ENCODE measurements at places on chromosomes 6 and 20.

DNA sequence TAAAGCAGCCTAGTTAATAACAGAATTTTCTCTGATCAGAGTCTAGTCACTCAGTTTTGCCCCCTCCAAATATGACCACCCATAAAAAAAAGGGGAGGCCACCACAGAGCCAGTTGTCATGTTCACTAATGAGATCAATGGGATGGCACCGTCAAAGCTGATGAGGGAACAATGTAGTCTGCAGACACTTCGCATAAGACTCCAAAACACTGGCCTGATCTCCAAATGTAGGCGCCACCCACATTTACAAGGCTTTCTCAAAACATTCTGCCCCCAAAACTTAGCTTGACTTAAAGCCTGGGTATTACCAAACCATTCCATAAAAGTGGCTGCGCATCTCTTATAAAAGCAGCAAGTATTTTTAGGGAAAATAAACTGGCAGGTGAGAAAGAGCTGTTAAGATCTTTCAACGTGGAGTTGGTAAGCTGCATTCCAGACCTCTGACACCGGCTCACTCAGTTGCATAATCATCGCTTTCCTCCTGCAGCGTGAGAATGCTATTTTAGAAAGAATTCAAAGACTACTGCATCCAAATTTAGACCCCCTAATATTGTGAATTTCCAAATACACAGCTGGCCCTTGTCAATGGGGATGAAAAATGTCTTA, 59.3 kb downstream of the TBC1D7 start:
- DNase-seq: no peak

GRCh38 chr6:166907373-166907841, 48.9 kb downstream of the RNASET2 start:
- DNase-seq: no peak

GRCh38 chr6:101705866-101706265, 312.4 kb downstream of the GRIK2 start:
- no peak for DNase-seq

- no peak for DNase-seq
Observed at GRCh38 chr6:34900321-34901031, 11.4 kb downstream of the ANKS1A start.

GRCh38 chr6:72324591-72324990, 297.3 kb upstream of the KCNQ5 start:
- no peak for DNase-seq

DNA sequence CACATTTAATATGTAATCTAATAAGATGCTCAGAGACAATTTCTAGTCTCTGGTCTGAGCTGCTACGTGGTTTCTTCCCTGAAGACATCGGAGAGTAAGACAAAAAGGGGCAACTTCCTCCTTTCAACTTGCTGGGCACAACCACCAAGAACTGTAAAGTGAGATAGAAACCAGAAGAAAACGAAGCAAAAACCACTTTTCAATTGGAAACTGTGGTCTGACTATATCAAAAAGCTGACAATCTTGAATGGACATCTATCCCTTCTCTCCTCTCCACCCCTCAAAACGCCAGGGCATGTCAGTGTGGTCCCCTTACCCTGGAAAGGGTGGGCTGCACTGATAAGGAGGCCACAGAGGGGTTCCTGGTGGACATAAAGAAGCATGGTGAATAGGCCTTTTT, 269.1 kb downstream of the CD83 start:
- no peak for DNase-seq

- no peak for DNase-seq
Observed at GRCh38 chr6:109292983-109293586, 89.2 kb downstream of the CD164 start.

DNA sequence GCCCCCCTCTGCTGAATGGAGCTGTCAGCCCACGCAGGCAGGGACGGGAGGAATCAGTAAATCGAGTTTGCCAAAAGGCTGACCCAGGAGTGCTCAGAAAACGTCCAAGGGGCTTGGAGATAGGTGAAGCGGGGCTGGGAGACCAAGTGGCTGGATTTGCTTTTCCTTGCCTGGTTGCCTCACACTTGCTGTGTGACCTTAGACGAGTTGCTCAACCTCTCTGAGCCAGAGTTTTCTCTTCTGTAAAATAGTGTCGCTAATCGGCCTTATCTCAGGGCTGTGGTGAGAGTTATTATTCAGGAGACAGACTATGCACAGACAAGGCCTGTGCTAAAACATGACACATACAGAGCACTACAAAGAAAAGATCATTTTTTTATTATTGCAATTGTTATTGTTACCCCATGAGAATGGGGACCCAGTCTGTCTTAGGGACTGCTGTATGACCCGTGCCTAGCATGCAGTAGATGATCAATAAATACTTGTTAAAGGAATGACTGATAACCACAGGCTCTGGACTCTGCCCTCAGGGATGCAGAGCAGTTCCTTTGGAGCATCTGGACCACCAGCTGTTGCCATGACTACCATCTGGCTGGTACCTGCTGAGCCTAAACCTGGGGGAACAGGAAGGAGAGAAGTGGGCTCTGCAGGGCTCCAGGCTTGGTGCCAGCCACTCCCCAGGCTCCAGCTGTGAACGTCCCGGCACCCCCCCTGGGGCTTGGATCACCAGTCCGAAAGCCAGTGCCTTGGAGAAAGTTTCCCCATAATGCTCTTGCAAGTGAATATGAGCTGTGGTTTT, 901 bp downstream of the KCNK15 start:
- DNase-seq: no peak

DNA sequence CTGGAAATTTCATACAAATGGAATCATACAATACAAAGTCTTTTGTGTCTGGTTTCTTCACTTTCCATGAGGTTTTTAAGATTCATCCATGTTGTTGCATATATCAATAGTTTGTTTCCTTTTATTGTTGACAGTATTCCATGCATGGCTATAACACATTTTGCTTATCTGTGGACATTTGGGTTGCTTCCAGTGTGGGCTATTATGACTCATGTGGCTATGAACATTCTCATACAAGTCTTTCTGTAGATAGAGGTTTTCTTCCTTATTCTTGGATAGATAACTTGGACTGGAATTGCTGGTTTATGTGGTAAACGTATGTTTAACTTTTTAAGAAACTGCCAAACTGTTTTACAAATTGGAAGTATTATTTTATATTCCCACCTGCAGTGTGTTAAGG, 30.0 kb upstream of the KIF6 start:
- DNase-seq: no peak

DNA sequence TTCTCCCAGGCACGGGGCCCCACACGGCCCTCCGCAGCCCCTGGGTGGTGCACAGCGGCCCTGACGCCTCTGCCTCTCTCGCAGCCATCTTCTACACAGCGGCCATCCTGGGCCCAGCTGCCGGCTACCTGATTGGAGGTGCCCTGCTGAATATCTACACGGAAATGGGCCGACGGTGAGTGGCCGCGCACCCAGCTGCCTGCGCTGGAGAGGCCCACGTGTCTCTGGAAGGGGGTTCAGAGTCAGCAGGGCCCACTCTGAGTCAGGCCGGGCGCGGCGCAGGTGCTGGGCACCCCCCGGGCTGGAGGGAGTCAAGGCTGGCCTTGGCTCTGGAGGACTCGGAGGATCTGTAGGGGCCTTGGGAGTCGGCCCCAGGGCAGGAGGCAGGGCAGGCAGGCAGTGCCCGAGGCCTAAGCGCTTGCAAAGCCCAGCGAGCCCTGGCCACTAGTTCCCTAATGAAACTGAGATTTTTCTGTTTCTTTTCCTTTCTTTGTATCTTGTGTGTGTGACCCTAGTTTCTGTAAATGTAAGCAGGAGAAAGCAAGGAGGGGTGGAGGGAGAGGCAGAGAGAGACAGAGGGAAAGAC, 16.4 kb downstream of the SLCO4A1 start:
- no peak for DNase-seq

DNA sequence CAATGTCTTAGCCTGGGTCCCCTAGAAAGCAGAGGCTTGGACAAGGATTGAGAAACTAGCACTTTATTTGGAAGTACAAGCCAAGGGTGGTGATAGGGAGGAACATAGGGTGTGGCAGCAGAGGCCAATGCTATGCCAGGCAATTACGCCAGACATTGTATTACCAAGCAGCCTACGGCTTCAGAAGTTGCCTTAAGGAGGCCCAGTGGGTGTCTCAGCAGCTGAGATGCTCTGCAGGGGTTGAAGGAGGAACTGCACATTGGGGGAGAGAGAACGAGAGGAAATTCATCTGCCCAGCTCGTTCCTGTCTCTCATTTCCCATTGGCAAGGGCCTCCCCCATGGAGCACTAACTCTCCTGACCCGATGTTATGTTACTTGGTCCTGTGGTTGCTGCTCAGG, 859 bp downstream of the C20orf202 start:
- no peak for DNase-seq

DNA sequence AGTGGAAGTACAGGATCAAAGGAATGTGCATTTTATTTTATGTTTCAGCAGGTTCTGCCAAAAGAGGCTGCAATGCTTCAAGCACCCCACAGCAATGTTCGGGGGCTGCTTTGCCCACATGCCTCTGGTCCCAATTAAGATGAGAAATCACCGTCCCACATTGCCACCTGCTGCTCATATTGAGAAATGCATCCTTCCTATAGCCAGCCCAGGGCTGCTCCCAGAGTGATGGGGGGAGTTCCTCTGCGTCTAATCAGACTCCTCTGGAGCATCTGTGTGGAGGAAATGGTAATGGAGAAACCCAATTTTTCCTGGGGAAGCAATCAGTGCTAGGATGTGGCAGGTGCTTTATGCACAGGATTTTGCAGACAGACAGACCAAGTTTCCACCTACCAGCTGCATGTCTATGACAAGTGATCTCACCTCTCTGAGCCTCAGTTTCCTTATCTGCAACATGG, 33.7 kb downstream of the PTGIS start:
- peak; percentile 56 for DNase-seq

- peak; percentile 57 for DNase-seq
Observed at GRCh38 chr6:47478233-47479139, 897 bp downstream of the CD2AP start.

DNA sequence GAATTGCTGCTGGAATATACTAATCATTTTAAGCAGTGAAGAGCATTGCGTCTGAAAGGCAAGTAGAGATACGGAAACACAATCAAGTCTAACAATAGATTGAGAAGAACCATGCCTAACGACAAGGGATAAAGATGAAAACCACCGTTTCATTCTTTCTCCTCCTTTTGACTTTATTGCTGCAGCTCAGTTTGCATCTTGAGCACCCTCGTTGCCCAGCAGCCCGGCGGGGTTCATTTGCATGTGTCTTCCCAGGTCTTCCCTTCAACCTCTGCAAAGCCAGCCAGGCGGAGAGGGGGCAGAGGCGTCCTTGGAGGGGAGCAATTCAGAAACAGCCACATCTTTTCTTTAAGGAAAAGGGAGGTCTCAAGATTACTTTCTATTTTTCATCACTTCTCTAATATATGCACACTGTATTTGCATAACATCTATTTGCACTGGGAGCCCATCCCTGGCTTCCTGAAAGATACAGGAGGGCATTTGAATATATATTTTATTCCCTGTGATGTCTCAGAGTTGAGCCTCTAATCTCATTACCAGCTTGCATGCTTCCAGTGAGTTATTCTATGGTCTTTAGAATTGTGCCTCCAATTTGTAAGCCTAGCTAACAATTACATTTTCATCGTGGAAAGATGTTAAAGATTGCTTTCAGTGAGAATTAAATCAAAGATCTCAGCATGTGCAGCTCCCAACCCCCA, 18.7 kb upstream of the PXDC1 start:
- DNase-seq: no peak

- DNase-seq: peak; percentile 74
Observed at GRCh38 chr20:59525500-59526241, 78.7 kb upstream of the PHACTR3 start.

DNA sequence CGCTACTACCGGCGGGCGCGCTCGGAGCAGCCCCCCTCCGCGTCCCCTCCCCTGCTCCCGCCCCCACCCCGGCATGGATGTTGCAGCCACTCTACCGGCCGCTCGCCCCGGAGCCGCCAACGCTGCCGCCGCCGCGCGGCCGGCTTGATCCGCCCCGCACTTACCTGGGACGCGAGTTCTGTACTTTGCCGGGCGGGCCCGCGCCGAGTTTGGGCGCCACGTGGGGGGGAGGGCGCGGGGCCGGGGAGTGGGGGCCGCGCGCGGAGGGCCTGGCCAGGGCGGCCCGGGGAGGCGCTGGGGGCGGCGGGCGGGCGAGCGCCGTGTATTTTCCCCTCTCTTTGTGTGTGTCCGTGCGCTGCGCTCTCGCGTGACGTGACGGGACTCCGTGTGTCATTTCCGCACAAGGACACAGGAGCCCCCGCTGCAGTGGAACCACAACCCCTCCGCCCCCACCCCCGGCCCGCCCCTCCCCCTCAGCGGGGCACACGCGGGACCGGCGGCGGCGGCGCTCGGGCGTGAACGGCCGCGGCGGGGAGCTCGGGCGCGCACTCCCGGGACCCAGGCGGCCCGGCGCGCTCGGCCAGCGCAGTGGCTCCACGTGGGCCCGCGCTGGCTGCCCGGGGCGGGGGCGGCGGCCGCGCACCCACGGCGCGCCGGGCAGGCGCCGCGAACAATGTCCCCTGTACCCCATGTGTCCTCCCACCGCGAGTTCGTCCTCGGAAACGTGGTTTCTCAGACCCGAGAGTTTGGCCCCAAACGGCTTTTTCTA, at the start of gene BEND3:
Gene BEND3 (minus strand): TSS at position 590 of the 769 bp plus-strand sequence. CDS start 16,230 bp downstream, outside the sequence.
- DNase-seq: peak; percentile 50

DNA sequence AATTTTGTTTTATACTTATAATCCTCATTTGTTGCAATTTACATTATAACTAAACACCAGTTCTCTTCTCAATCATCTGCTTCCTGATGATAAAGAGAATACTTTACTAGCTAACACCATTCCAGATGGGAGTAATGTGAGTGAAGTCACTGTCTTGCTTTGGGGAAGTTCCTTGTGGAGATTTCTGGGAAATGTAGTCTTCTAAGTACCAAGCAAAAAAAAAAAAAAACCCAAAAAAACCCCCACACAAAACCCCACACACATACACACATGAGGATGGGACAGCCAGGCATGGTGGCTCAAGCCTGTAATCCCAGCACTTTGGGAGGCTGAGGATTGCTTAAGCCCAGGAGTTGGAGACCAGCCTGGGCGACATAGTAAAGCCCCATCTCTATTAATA, 2.2 kb upstream of the SNPH start:
- DNase-seq: no peak

GRCh38 chr20:50866036-50866685, 65.1 kb downstream of the ADNP start:
- DNase-seq: no peak

GRCh38 chr6:109372130-109372529, 10.1 kb downstream of the CD164 start:
- DNase-seq: no peak

GRCh38 chr6:98146656-98147055, 687.7 kb upstream of the POU3F2 start:
- no peak for DNase-seq

GRCh38 chr6:150068720-150069648, at the start of gene ULBP3:
Gene ULBP3, minus strand, starts transcription at chr6:150069121. Its CDS starts 55 bp downstream, at chr6:150069066.
- DNase-seq: peak; percentile 73

- no peak for DNase-seq
Observed at GRCh38 chr20:44200983-44201382, 9.6 kb downstream of the OSER1 start.

DNA sequence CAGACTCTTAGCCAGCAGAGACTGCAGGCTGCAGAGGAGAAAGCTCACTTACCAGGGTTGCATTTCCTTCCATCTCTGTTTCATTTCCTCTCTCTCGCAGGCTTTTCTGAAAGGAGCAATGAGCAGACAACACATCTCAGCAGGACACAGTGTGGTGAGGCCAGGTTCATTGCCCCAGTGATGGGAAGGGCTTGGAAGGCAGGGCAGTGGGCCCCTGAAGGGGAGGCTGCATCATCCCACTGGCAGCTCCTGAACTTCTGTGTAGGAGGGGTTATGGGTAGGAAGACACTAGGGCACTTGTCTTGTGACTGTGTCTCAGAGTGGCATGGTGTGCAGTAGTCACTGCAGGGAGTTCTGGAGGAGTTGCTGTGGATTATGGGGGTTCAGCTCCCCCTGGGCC, 246.8 kb downstream of the QKI start:
- DNase-seq: no peak
